ENCODE measurements at places on chromosomes 2 and 18.

DNA sequence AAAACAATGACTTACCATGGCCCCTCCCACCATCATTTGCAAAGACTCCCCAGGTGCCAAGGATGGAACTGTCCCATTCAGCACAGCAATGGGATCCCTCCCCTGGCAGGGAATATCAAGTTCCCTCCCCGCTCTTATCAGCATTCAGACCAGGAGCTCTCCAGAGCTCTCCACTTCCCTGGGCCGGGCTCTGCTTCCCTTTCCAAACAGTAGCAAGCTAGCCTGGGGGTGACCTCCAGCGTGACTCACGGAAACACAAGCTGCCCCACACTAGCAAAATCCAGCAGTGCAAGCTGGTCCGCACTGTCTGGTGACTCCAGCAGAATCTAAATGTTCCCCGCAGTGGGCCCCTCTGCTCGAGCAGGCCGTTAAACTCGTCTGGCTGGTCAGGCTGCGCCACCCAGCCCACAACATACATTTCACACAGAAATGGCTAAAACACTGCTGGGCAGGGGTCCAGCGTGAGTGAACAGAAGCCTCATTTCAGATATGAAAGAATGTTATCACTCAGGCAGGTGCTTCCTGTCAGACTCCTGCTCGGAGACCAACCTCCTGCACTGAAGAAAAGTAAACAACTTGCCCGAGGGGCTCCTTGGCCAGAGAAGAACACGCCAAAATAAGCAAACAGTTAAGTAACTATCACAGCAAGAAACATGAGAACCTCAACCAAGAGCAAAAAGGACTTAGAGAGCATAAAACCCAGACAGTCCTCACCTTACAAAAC, 33.9 kb downstream of the STAT1 start:
- DNase-seq, result peak; percentile 77

GRCh38 chr2:160492401-160493226, 993 bp downstream of the RBMS1 start:
- peak; percentile 82 for DNase-seq

DNA sequence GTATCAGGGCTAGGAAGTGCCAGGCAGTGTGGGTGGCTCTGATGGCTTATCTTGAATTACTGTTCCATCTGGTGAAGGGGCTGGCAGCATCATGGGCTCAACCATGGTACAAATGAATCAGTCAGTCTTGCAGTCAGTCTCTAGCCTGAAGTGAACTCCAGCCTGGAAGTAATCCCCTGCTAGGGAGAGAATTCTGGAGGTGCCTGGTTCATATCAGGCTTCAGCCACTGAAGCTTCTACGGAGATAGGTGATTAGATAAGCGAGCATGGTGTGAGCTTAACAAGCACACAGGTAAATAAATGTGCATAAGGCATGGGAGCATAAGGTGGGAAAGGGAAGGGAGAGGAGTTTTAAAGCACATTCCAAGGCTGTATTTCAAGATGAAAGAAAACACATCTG, 541.7 kb downstream of the MBD2 start:
- no peak for DNase-seq

DNA sequence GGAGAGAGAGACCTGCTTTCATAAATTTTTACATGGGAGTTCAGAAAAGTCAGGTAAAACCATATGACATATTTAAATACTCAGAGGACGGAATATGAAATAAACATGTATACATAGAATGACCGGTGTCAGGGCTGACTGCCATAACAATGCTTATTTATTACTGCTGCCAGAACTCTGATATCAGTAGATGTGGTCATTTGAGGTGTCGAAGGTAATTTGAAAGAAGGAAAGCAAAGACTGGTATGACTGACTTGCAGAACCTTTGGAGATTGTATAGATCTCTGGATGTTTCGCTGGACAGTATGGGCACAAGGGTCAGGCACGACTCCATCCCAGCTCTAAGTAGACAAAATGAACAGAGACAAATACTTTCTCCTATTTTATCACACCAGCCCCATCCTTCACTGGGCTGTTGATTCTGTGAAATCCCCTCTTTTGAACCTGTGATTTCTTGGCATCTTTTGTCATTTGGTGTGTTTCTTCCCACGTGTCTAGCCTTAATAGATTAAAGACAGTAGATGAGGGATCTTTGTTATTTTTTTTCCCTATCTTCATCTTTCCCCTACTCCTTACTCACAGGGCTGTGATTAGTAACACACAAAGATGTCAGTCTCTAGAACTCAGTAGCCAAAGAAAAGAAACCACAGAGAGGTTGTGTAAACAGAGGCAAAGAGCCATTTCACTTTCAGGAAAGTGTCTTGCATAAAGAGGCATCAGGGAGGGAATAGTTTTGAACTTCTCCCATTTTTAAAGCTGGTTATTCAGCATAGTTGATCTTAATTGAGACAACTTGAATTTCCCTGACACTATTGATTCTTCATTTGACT, 61.6 kb downstream of the ICOS start:
- DNase-seq, result no peak

DNA sequence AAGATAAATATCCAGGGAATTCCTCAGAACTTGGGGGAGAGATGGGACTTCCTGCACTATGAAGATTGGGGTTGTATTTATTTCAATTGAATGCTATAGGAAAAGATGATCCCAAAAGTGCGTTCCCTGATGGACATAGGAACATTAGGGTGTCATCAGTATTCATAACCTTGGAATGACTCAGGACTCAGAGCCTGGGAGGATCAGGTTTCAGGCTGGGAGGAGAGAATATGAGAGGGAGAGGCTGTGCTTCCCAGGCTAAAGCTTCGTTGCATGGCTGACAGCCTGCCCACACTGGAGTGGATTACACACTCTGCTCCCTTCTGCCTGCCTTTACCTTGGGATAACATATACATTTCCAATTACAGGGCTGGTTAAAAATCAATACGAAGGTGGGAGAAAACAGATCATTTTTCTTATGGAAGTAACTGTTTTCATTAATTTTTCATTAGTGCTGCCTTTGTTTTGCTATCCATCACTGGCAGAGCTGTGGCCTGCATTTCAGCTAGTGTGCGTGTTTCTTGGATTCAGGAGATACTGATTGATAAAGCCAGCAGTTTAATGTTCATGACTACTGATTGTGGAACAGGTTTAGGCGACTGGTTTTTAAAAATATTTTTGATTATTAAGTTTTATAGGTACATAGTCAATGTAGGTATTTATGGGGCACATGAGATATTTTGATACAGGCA, 118.7 kb downstream of the KCTD1 start:
- DNase-seq, result peak; percentile 20

DNA sequence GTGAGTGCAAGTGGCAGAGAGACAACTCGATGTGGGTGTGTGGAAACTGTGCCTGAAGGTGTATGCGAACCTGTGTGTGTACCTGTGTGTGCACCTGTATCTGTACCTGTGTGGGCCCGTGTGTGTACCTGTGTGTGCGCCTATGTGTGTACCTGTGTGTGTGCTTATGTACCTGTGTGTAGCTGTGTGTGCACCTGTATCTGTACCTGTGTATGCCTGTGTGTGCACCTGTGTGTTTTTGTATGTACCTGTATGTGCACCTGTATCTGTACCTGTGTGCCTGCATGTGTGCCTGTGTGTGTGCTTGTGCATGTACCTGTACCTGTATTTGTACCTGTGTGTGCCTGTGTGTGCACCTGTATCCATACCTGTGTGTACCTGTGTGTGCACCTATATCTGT, 150.6 kb downstream of the MYT1L start:
- DNase-seq, result no peak

- no peak for DNase-seq
These were observed 115.3 kb downstream of the METTL8 start for GRCh38 chr2:171318463-171318934.

GRCh38 chr2:233976690-233977294, 59.6 kb downstream of the TRPM8 start:
- peak; percentile 68 for DNase-seq

GRCh38 chr2:227376656-227377396, 2.3 kb downstream of the TM4SF20 start:
- DNase-seq, result no peak

- DNase-seq, result peak; percentile 58
These were observed 43.3 kb downstream of the PLEKHB2 start for GRCh38 chr2:131148426-131148825.

DNA sequence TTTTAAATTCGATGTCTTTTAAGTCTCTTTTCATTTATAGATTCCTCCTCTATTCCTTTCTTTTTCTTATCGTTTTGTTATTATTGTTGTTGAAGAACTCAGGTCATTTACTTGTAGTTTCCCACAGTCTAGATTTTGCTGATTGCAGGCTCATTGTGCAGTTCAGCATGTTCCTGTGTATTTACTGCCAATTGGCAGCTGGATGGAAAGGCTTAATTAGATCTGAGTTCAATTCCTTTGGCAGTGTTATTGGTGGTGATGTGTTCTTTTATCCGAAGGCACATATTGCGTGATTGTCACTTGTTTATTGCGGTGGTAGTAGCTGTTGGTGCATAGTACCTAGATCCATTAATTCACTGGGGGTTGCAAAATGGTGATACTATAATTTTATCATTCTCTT, 180.7 kb downstream of the BABAM2 start:
- no peak for DNase-seq

DNA sequence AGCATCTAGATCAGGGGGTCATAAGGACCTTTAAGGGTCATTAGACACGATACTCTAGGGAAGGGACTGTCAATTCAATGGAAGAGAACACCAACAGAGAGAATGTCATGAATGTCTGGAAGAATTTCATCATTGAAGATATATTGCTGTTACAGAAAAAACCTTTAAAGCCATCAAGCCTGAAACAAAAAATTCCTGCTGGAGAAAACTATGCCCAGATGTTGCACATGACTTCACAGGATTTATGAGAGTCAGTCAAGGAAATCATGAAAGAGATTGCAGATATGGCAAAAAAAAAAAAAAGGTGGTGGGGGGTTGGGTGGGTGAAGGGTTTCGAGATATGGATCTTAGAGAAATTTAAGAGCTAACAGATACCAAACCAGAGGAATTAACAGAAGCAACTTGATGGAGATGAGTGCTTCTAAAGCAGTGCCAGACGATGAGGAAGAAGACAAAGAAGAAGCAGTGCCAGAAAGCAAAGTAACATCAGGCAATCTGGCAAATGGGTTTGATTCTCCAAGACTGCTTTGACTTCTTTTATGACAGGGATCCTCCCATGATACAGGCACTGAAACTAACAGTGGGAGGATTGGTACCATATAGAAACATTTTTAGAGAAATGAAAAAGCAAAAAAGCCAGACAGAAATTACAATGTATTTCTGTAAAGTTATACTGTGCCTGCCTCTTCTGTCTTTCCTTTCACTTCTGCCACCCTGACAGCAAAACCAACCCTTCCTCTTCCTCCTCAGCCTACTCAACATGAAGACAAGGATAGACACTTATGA, 28.5 kb downstream of the MAP4K3 start:
- DNase-seq, result no peak

- no peak for DNase-seq
These were observed 28.2 kb upstream of the STAT4 start for GRCh38 chr2:191178806-191179514.

DNA sequence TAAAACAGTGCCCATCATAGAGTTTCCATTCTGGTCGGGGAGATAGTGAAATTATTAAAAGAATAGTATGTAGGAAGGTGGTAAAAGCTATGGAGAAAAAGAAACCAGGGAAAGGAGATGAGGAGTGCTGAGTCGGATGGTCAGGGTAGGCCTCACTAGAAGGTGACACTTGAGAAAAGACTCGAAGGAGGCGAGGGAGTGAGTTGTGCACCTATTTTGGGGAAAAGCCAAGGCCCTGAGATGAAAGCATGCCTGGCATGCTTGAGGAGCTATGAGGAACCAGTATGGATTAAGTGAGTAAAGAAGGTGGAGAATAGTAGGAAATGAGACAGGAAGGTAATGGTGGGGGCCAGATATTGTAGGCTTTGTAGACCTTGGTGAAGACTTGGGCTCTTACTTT, 7.3 kb upstream of the TTLL4 start:
- no peak for DNase-seq

- no peak for DNase-seq
These were observed 10.6 kb downstream of the CFAP210 start for GRCh38 chr2:169683425-169684134.

- no peak for DNase-seq
These were observed 8.7 kb downstream of the PTH2R start for GRCh38 chr2:208415255-208415654.

DNA sequence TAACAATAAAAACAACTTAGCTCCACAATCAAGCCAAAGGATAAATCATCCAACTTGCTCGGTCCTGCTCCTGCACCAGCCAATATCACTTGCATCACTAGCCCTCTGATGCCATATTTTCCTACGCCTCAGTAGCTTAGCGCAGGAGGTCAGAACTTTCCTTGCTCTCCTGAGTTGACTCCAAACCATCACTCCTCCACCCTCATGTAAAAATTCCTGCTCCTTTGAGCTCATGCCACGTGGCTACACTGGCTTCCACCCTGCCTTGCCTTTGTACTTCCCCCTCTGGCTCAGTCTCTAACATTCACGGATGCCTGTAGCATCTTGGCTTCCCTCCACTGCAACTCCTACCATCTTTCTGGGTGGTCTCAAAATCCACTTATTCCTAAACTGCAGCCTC, 25.2 kb downstream of the AAK1 start:
- no peak for DNase-seq

GRCh38 chr2:98944775-98945174, 8.8 kb upstream of the CRACDL start:
- DNase-seq, result no peak

- DNase-seq, result no peak
These were observed 183.3 kb downstream of the TXNL1 start for GRCh38 chr18:56455141-56455540.

GRCh38 chr18:32776561-32776960, 3.7 kb upstream of the KLHL14 start:
- DNase-seq, result no peak

All from SK-N-SH (cell line).